ENCODE measurements at places on chromosomes 1 and 21. TPM values are rescaled to one million over a fixed set of nuclear protein-coding genes. Genes with fewer than 3 reads are reported as not detected.
A peak's percentile ranks its signal among the peaks of the same experiment; 100 is the strongest.

The AGMAT gene
- total RNA-seq, result 3.3 TPM

DNA sequence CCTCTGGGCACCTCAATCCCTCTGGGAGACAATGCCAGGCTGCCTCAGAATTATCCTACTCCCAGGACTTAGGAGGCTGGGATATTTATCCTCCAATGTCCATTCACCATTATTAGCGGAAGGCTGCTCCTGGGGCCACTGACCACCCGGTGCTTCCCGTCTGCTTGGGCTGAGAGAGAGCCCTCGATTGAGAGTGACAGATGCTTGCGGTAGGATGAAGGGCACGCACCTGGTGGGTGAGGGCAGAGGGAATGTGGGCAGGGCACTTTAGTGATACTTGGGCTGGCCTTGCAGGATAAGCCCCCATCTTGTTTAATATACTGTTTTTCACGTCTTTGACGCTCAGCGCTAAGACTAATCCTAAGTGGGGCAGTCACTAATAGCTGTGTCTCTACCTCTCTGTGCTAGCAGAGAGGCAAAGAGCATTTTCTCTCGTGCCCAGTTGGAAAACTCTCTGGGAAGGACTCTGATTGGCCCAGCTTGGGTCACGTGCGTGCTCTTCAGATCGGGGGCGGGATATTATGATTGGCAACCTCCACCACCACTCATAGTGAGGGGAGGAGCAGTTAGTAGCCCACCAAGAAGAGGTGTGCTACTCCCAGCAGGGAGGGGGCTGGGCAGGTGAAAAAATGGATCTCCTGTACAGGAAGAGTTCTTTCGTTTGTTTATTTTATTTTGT is 10.6 kb upstream of the PARS2 start:
- no peaks in the 10 kb centered on the region for H3K36me3 ChIP-seq
- H3K27me3 ChIP-seq, result no peaks in the 10 kb centered on the region
- no peak overlapping the region for H3K4me3 ChIP-seq

- H3K27me3 ChIP-seq, result no peaks in the 10 kb centered on the region
- H3K4me3 ChIP-seq, result no peak overlapping the region
- peaks cover 17% of the 10 kb centered on the region for H3K4me1 ChIP-seq
- H3K27ac ChIP-seq, result no peak overlapping the region
- H3K36me3 ChIP-seq, result no peaks in the 10 kb centered on the region
- no peak for DNase-seq
Measured at GRCh38 chr1:222441066-222441465, 106.8 kb downstream of the HHIPL2 start.

DNA sequence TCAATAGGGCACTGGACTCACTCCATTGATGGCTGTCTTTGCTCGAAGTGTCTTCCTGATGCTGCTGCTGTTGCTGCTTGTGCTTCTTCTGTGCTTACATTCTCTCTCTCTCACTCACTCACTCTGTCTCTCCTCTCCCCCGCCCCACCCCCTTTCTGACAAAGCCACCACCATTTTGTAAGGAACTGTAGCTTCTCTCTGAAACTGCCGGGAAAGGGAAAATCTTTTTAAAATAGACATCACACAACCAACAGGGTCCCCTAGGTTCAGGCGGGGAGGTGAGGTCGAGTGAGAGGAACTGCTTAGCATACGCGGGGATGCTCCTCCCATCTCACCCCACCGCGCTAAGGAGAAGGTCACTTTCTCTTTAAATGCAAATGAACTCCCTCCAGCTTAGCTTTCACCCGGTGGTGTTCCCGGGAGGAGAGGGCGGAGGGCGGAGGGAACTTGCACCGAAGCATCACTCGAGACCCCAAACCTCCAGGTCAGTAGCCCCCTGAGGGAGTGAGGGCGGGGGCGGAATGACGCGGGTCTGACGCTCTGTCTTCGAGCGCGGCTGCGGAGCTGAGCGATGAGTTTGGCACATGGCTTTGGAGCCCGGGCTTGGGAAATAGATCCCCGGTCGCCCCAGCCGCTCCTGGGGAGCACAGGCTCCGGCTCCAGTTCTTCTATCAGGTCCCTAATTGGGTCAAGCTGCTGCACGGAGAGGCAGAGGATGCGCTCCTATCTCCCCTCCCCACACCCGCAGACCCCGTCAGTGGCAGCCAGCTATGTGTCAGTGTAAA is at the start of gene CCDC28B:
Gene CCDC28B, plus strand, starts transcription at position 370 of the 785 bp plus-strand sequence. CDS start 1,341 bp downstream, outside the sequence.
- H3K4me3 ChIP-seq, result peak within 1 kb of the TSS; percentile 85
- no peaks in the 10 kb centered on the region for H3K27me3 ChIP-seq
- peaks cover 59% of the 10 kb centered on the region for H3K4me1 ChIP-seq
- H3K27ac ChIP-seq, result peak within 1 kb of the TSS; percentile 84
- peak; percentile 51 for DNase-seq

- H3K4me3 ChIP-seq, result no peak overlapping the region
- no peaks in the 10 kb centered on the region for H3K4me1 ChIP-seq
- no peak for DNase-seq
- H3K36me3 ChIP-seq, result no peaks in the 10 kb centered on the region
- no peak overlapping the region for H3K27ac ChIP-seq
Measured at GRCh38 chr1:27504588-27505419, 14.8 kb upstream of the WASF2 start.

Data from CD4-positive, alpha-beta memory T cell (primary cell).